ENCODE measurements at places on chromosomes 2 and 18.

GRCh38 chr2:205796805-205797313, 114.6 kb downstream of the NRP2 start:
- DNase-seq = no peak

GRCh38 chr2:1652034-1652790, 92.1 kb downstream of the PXDN start:
- DNase-seq = no peak

- DNase-seq = no peak
Measured at GRCh38 chr2:223889229-223889628, 51.8 kb upstream of the AP1S3 start.

DNA sequence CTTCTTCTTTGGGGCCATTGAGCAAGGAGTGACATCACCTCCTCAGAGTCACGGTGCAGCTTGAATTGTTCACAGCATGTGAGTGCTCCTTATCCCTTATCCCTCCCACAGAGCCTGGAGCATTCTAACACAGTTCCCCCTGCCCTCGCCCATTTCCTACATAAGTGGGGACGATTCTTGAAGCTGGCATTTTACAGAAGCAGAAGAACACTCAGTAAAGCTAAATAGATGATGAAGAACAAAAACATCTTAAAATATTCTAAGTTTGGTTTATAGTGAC, 135.8 kb upstream of the APCDD1 start:
- no peak for DNase-seq

GRCh38 chr2:148971547-148971946, 67.0 kb upstream of the LYPD6B start:
- DNase-seq = no peak

DNA sequence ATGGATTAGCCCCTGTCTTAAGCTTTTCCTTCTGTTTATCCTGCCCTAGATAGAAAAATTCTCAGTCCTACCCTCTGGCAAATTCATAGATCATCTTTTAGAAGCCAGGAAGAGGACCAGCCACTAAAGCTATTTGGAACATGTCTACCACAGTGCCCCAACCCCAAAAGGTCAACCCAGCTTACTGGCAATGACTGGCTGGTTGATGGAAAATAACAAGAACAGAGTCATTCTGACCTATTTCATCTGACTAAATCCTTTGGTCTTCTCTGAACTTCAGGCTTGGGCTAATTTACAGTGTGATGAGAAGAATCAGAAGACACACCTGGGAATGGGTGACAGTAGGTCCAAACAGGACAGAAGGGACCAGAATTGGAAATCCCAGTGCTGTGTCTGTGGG, 227.3 kb upstream of the CCDC68 start:
- no peak for DNase-seq

DNA sequence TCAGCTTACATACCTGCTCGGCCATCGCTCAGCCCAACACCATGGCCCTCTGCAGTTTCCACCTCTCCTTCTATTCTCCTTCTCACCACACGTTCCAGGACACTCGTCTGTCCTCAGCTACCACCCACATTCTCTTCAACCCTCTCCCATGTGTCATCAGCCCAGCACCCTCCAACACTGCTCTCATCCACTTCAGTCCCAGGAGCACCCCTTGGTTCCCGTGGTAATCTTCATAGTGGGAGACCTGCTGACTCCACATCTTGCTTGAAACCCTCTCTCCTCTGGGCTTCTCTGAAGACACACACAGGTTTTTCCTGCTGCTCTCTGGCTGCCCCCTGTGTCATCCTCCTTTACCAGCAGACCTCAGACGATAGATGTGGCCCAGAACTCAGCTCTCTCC, 228.7 kb downstream of the GBX2 start:
- no peak for DNase-seq

- no peak for DNase-seq
Measured at GRCh38 chr18:42082415-42083234, 127.6 kb downstream of the PIK3C3 start.

- DNase-seq = no peak
Measured at GRCh38 chr2:113679457-113679856, 52.4 kb downstream of the RABL2A start.

DNA sequence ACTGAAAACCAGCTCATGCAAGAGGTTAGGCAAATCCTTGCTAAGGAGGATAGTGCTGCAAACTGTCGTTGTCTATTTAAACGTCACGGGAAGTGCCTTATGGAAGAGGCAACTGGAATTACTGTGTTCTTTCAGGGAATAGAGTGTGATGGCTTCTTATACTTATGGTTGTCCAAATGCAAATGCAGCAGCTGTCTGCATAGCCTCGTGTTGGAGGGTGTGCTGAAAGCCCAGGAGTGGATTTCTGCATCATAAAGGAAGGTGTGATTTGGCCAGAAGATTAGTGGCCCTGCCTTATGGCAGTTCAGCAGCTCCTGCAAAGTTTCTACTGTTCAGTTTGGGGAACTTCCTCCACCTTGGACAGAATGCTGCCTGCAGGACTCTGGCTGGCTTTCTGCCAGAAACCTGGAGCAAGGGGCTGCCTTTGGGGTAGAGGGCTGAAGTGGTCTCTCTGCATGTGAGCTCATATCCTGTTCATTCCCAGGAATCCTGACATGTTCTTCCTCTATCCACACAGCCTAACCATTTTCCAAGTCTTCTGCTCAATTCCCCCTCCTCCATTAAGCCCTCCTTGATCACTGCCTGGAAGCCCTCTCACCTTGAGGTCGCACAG, 321.2 kb upstream of the CXCR4 start:
- DNase-seq = no peak

DNA sequence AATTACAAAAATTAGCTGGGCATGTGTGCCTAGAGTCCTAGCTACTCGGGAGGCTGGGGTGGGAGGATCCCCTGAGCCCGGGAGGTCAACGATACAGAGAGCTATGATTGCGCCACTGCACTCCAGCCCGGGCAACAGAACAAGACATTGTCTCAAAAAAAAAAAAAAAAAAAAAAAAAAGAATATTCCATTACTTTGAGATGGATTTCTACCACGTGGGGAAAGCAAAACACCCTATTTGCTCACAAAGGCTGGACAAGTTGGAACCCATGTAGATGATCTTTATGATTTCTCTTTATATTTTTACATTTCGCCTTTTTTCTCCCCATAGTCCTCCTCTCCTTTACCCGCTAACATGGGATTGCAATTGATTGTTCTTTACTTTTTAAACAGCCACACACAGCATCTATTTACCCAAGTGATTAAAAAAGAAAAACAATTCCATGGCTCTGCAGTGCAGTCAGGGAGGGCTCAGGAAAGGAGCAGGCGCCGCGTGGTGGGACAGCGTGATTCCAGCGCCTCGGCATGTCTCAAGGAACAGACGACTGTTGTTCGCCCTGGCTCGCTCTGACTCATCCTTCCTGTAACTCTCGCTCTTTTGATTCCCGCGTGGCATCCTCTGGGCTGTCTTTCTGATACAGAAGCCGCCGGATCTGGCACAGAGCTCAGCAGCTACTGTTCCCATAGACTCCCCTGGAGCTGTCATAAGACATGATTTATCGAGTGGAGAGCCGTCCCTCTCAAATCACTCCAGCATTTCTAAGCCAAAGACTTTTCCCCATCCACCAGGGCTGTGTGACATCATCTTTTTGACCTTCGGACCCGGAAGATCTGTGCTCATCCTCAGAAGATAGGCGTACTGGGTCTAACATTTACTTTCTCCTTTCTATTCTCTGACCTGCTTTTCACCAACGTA, 230.4 kb upstream of the AGAP1 start:
- peak; percentile 89 for DNase-seq

DNA sequence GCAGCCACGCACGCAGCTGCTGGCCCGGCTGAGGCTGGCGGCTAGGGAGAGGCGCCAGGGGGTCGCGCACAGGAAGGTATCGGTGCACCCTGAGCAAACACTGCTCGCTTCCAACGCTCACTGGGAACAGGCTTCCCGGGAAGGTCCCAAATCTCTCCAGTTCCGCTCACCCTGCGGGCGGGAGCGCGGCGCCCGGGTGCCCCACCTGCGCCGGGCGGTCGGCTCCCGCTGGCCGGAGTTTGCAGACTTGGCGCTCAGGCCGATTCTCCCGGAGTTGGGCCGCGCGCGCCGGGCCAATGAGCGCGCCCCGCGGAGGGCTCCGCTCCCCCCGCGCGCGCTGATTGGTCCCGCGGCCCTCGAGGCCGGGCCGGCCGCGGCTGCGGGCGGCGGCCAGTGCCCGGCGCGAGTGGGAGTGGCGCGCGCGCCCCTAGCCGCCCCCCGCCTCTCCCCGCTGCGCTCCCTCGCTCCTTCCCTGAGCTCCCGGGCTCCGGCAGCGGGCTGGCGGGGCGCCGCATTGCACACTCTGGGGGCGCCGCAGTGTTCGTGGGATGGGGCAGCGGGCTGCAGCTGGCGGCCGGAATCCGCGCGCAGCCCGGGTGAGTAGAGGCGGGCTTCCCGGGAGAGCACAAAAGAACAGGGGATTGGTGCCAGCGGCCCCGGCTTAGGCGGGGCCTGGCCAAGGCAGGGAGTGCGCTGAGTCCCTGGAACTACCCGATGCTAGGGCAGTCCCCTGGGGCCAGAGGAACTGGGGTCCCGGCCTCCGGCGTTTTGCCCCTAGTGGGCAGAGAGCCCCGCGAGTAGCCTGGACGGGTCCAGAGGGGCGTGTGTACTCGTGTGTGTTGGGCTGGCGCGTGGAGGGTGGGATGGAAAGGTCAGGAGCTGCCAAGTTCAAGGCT, at the start of gene LYPD6:
Gene LYPD6 (plus strand): TSS at position 461 of the 896 bp plus-strand sequence. CDS start 107,122 bp downstream, outside the sequence.
- peak; percentile 92 for DNase-seq

GRCh38 chr2:33946193-33946592, 347.1 kb upstream of the FAM98A start:
- DNase-seq = no peak

GRCh38 chr18:54033052-54033451, 191.4 kb downstream of the MBD2 start:
- no peak for DNase-seq

DNA sequence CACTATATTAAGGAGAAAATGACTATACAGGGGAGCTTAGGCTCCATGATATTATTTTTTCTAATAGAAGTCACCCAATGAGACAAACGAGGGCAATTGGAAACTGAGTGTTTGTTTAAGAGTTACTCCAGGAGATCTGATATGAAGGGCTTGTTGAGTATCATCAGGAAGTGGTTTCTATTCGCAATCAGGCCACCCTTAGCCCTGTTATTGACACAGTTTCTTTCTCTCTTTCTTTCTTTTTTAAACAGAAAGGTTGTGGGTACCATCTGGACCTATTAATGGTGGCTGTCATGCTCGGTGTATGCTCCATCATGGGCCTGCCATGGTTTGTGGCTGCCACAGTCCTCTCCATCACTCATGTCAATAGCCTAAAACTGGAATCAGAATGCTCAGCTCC, 117.3 kb downstream of the DPP4 start:
- DNase-seq = no peak

GRCh38 chr2:197633109-197633657, 42.2 kb downstream of the RFTN2 start:
- DNase-seq = no peak

DNA sequence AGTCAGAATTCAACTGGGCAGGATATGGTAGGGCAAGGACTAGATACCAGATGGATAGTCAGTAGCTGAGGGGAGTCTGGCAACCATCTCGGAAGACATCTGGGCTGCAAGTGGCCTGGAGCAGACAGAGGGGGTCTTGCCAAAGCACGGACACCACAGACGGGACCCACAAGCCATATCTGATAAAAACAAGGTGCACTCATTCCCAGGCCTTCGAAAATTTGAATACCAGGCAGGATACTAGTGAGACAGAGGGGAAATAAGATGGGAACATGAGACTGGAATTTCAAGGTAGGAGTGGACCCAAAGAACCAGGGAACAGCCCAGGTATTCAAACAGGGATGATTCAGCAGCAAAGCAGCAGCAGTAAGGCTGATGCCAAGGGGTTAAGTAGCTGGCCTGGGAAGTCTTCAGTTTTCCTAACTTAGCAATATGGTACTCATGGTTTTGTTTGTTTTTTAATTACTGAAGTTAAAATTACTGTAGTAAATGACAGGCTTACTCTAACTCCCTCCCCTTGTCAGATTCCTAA, 144.9 kb upstream of the NCKAP5 start:
- no peak for DNase-seq

DNA sequence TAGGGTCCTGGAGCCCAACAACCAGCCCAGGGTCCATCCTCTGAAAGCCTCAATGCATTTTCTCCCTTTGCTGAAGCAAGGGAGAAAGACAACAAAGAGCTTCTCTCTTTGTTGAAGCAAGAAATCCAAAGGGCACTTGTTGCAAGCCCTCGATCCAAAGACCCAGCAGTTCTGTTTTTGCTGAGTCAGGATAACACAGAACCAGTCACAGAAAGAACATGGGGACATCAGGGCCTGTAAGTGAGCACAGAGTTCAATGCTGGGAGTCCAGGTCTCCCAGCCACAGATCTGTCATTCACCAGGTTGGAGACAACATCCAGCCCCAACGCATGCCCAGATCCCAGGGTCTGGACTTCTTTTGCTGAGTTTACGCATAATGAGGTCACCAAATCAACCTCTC, 315.8 kb upstream of the KLHL29 start:
- peak; percentile 35 for DNase-seq

- DNase-seq = no peak
Measured at GRCh38 chr2:27306573-27307286, 1.5 kb downstream of the UCN start.

DNA sequence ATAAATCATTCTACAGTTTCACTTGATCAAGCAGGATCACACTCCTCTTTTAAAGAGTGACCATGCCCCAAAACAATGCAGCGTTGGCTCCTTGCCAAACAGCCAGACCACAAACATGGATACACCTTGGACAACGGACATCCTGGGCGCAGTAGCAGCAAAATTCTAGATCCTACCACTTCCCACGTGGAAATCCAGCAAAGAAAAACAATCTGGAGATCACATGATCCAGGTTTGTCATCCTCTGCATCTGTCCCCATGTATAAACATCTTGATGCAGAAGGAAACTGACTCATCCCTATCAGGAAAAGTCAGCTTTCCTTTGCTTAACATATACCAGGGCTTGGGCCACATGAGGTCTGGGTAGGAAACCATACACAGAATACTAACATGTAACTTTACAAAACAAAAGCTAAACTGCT, 53.1 kb downstream of the ZNF521 start:
- peak; percentile 17 for DNase-seq

GRCh38 chr2:22518641-22519040, 866.3 kb upstream of the KLHL29 start:
- DNase-seq = no peak

All from hepatocyte (in vitro differentiated cells).